ENCODE measurements at places on chromosomes 3 and 15.

DNA sequence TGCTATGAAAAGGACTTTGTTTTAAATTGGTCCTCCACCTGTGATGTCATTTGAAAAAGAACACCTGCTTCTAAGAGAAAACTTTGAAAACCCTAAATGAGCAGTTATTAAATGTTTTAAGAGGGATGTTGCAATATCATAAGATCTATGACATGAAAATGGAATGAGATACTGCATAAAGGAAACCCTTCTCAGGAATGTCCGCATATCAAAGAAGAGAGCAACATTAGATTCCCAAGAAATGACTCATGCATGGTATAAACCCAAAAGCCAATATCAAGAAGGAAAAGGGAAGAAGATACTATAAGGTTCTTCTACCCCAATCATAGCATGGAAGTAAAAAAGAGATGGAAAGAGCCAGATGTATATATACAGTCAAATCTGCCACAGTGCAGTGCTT lies 627.5 kb upstream of the LMCD1 start:
- no peak for DNase-seq

GRCh38 chr3:101847328-101847727 lies 2.0 kb upstream of the NFKBIZ start:
- no peak for DNase-seq

- DNase-seq = no peak
Measured at GRCh38 chr15:71792521-71792920, 17.8 kb upstream of the NR2E3 start.

- DNase-seq = no peak
Measured at GRCh38 chr3:35184775-35185174, 454.6 kb upstream of the ARPP21 start.

DNA sequence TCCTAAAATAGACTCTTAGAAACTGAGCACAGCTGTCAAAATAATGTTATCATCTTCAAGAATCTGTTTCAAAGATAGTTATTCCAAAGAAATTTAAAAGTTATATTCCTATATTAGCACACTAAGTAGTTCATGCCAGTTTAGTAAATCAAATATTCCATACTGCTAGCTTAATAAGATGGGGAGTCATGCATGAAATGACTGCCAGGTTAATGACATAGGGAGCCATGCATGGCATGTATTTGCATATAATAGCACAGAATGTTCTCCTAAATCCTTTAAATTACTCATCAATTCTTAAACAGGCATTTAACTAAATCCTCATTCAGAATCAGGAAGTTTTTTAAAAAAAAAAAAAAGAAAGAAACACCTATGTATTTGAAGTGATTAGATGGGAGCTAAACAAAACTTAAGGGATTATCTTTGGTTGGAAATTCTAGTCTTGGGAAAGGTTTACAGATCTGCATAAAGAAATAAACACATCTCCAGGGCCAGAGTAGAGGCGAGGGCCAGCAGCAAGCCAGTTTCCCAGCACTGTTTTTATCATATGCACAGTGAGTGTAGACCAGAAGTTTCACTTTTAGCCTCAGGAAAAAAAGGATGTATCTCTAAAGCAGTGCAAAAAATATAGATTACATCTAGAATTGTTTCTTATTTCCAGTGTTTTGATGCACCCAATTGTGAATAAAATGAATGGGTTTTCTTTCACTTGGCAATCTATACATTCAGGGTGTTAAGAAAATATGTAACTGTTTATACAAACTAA lies 366.4 kb upstream of the AGTR1 start:
- DNase-seq = no peak

DNA sequence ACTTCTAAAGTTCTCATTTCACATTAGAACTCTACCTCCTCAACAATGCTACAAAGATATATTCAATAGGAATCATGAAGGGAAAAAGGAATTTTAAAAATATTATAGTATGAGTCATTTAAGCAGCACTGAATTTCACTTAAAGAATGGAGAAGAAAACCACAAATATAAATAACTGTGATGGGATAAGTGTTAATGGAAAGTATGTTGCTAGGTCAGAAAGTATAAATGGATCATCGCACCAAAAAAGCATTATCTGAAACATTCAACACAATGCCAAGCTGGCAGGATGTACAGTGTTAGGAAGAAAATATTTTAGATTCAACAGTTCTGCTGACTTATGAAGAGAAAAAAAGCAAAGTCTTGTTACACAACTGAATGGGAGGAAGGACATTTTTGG lies 101.4 kb downstream of the TFG start:
- DNase-seq = no peak

DNA sequence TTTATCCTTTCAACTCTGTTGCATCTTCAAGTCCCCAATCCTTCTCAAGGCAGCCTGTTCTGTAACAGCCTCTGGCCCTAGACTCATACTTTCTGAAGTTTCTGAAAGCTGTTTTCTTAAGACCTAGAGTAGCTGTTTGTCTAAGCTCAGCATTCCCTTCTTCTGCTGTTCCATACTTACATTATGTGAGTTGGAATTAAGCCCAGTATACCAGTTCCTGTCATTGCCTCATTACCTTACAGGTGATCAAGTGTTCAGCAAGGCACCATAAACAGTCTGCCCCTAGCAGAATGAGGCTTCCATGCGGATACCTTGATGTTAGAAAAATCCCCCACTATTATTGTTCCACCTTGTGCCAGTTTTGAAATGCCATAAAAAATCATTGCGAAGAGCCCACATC lies 180.6 kb downstream of the PLCL2 start:
- DNase-seq = no peak

DNA sequence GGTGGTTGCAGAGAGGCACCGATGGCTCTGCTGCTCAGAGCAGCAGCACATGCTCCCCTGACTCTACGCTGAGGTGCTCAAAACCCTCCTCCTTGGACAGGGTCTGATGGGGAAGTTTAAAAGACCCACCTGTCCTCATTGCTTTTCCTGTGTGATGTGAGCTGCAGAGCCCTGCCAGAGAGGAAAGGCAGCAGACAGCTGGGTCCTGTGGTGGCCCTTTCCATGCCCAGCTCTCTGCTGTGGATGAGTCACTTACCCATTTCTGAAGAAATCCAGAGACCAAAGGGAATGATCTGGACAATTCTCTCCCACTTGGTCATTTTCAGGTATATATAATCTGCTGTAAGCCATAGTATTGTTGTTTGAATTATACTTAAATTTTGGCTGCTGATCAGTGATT lies 121.7 kb downstream of the CHDH start:
- DNase-seq = no peak

DNA sequence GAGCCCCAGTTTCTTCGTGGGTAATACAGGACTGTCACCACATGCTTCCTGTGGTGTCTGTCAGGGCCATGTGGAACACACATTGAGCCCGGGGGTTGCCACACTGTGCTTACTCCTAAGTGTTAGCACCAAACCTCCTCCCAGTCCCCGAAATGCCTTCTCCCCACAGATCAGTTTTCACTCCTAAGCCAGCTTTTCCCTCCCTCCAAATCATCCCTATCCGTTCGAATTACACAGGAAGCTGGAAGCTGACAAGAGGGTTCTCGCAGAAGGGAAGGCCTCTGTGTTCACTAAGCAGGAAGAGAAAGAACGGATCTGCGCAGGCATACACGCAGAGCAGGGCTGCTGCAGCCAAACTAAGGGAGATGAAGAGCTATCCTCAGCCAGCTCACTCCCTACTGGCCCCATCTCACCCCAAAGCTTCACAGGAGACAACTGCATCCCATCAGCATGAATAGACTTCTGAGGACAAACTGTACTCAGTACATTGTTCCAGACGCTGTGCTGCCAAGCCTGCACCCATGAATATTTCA lies 32.3 kb downstream of the XXYLT1 start:
- no peak for DNase-seq

GRCh38 chr3:151943539-151943938 lies 70.1 kb downstream of the SUCNR1 start:
- no peak for DNase-seq

GRCh38 chr3:71488882-71489281 lies 94.6 kb downstream of the FOXP1 start:
- no peak for DNase-seq

- DNase-seq = no peak
Measured at GRCh38 chr3:15097891-15098290, 1.1 kb downstream of the RBSN start.

- DNase-seq = no peak
Measured at GRCh38 chr15:97654481-97655076, 305.9 kb upstream of the ARRDC4 start.

Measured in stimulated activated CD4-positive, alpha-beta T cell treated with anti-CD3 and anti-CD28 coated beads, Interleukin-1b, Interleukin-23, amount 100 ng/mL, for 1 hour (primary cell).